Activated T-helper 17 cell treated with anti-CD3 and anti-CD28 coated beads, Interleukin-2, amount 50 U/mL, for 72 hours (primary cell): ENCODE measurements at places on chromosomes 3 and 15.

GRCh38 chr3:155228676-155229075, 64.8 kb downstream of the STRIT1 start:
- ATAC-seq: no peak

DNA sequence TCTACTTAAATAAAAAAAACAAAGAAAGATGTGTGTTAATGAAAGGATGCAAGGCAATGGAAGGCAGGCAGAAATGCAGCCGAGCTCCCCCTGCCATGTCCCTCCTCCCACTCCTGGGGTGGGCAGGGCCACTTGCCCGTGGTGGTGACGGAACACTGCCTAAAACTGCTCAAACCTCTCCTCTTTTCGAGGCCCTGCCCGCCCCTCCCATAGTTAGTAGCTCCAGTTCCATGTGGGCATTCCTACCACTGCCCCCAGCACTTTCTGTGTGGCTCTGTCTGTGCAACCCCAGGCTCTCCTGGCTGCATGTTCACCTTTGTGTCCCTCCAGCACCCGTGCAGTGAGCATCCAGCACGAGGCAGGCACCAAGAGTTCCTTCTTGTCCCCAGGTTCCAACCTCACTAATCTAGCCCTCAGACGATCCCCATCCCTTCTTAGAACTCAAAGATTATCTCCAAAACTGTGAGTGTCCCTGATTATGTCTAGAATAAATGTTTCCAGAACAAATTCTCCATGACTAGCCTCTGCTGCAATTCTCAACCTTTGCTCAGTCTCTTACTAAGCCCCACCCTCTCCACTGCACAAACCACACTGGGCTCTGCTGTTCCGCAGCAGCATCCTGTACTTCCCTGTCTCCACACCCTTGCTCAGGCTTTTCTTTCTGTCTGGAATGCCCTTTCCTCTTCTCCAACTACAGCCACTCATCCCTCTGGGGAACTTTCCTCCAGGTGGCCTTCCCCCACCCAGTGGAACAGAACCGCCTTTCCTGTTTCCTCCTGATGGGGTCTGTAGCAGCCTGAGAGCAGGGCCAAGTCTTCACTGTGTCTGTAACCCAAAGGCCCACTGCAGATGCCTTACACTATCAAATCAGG, 32.6 kb upstream of the SPTBN5 start:
- ATAC-seq: peak; percentile 43

DNA sequence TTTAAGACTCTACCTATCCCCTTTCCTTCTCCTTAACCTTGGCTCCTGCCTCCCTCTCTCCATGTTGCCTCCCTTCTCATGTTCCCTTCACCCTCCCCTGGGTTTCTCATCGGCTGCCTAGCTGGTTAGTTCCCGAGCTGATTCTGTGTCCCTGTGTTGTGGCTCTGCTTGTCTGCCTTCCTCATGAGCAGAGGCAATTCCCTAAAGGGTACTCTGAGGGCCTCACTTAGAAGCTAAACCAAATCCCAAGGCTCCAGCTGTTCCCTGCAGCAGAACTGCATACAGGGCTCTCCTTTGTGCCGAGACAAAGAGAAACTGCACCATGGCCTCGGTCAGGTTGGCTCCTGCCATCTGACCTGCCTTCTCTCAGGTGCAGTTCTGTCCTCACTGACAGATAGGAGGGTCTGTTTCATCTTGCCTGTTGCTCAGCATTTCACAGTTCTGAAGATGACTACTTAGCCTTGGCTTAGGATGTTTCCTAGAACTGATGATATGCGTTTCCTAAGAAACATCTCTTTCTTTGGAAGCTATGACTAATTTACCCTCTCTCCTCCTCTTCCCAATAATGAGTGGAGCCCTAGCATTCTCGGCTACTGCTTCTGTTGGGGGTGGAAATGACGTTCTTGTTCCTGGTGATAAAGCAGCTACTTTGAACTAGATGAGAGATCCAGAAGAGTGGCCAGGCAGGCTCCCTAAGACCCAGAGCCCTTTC, 27.1 kb downstream of the DUOX1 start:
- ATAC-seq: peak; percentile 74

DNA sequence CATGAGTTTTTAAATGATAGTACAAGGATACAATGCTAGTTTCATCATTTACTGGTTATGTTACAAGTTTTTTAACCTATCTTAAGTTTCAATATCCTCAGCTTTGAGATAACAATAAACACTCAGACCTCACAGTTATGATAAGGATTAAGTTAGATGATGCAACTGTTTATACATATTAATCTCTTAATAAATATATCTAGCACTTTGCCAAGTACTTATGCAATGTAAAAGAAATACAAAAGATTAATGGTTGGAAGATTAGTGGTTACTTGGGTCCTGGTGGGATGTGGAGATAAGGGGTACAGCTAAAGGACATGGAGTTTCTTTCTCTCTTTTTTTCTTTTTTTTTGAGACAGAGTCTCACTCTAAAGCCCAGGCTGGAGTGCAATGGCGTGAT, 12.0 kb downstream of the SPPL2A start:
- no peak for ATAC-seq

DNA sequence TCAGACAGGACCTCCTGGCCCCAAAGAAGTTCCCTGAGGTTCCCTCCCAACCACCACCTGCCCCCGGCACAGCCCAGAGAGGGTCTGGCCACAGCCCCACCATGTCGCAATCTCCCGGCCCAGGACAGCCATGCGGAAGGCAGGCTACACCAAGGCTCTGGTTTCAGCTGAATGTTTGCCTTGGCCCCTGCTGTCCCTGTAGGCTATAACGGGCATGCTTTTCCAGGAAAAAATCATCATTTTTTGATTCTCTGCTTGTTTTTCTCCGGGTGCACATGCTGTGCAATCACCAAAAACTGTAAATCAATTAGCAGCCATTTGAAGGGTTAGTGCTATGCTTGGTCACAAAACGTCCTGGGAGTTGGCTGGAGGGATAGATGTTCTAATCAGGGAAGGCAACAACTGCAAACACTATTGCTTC, 142.7 kb upstream of the IGF1R start:
- ATAC-seq: no peak

DNA sequence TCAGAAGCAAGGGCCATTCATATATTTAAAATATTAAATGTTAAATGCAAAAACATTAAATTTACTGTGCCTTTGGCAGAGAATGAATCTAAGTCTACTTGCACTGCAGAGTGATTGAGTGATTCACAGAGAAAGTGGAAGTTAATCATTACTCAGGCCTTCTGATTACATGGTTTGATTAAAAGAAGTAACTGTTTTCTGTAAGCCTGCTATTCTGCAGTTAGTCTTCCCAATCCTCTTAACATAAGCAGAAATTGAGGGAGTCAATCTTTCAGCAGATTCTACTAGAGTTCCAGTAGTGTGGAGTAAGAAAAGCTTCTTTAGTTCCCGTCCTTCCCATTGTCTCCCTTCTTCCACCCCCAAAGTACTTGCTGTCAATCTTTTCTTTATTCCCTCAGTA, 1.5 kb downstream of the NLGN1 start:
- no peak for ATAC-seq

GRCh38 chr3:165778891-165779290, 58.3 kb downstream of the BCHE start:
- no peak for ATAC-seq

- ATAC-seq: no peak
Measured at GRCh38 chr3:29972320-29972993, 633.9 kb upstream of the TGFBR2 start.

DNA sequence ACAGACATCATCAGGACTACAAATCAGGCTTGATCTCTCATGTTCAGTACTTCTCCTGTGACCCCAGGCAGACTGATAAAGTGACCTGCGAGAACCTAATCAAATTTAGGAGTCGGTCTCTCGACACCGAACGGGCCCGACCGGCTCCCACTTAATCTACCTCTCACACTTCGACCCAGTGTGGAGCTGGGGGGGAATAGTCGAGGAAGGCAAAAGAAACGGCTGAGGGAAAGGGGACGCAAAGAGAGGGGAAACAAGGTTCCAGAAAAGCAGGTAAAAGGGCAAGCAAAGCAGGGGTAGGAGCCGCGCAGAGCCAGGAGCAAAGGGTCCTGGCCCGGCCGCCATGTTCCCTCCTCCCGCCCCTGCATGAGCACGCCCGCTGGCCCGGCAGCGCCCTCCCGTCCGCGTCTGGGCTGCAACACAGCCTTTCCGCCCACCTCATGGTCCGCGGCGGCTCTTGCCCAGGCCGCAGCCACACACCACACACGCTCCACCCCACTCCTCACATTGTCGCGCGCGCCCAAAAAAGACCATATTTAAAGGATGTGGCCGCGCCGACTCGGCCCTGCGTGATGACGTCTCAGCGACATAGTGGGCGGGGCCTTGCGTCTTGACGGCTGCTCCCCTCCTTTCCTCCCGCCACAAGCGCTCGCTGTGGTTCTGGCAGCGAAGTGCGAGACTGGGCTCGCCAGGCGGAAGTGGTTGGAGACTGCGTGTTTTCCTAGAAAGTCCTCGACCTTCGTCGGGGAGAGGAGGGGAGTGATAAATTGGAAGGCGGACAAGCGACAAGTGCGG, at the start of gene ICE2:
TSS of gene ICE2 (minus strand) at position 577 of the 795 bp plus-strand sequence. CDS start 1,165 bp downstream, outside the sequence.
- ATAC-seq: peak; percentile 91

DNA sequence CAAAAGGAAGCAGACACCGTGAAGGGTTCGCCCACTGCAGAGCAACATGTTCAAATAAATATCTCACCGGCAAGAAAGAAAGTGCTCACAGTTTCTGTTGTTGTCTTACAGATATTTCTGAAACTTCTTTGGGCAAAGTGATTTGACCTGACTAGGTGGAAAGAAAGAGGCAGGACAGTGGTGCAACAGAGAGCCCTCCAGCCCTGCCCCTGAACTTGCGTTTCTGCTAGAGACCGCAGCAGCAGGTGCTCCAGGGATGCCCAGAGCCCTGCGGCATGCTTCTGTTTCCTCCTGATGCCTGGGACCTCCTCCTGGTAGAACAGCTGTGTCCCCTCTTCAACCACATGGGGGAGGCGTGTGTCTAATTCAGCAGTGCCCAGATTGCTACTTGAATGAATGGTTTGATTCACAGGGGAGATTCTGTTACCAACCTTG, 123.4 kb downstream of the ATP10A start:
- ATAC-seq: peak; percentile 83

DNA sequence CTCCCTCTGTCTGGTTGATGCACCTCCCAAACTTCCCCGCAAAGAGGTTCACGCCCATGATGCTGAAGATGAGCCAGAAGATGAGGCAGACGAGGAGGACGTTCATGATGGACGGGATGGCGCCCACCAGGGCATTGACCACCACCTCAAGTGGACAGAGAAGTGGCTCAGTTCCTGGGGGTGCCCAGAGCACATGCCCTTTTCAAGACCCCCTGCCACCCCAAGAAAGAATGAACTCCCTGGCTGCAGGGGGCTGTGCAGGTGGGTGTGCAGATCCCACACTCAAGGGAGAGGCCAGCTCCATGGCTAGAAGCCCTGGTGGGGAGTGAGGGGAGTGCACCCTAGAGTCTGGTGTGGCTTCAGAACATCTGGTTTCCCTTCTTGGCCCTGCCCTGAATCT, 64.1 kb downstream of the EXOG start:
- no peak for ATAC-seq

DNA sequence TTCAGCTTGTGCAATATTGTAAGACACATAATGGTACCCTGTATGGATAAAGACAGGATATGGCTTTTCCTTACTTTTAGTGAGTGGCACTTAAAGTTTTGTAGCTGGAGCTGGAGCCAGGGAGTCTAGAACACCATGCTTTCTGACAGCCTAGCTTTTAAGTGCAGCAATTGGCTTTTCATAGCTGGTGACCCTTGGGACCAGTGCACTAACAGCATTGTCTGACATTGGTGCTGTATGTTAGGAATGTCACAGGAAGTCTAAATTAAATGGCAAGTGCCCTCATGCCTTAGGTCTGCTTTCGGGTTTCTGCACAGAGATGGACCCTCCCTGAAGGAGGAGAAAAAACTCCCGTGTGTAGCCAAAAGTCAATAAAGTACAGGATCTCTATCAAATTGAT, 628.2 kb downstream of the NR2F2 start:
- ATAC-seq: no peak

- no peak for ATAC-seq
Measured at GRCh38 chr3:151800431-151800830, 13.5 kb upstream of the AADAC start.

- no peak for ATAC-seq
Measured at GRCh38 chr15:22942306-22942855, 37.8 kb downstream of the CYFIP1 start.

DNA sequence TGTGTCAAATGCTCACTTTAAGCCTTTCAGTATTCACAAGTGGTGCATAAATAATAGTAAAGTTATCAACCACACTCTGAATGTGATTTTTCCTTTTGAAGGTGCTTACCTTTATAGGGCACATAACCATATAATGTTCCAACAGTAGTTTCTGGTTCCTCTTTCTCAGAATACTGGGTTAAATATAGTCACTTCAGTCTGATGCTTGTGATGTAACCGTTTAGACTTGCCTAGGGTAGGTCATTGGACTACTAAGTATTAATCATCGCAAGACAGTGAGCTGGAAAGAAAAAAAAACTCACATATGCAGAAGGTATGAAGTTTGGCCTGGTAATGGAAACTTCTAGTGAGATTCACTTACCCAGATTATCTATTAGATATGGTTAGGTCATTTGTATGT, 1.9 kb downstream of the KBTBD8 start:
- ATAC-seq: peak; percentile 49

DNA sequence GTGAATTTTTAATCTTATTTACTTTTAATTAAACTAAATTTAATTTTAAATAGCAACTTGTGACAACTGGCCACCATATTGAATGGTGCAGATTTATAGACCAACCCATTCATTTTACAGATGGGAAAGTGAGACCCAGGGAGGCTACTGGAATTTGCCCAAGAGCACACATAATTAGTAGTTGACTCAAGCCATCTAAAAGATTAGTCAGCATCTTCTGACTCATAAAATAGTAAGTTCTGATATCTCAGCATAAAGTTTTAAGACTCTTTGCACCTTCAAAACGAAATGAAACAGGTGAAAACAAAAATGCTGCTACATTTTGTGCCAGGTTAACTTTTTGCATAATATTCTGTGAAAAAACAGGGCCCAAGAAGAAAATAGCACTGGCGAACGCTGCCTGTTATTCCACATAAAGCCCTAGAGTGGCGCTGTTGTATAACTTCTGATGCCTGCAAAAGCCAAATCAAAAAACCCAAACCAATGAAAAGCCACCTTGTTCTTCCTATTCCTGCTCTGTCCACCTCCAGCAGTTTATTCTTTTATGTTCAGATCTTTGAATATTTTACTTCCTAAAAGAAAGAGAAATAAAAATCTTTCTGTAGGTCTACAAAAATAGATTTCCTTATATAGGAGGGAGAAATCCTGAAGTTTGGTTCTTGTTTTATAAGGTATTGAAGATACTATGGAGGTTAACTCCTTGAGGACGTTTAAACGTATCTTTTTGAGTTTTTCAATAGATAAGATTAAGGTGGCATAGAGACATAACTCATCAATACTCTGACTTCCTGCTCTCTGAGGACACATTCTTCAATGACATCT, 62.8 kb downstream of the OTOL1 start:
- ATAC-seq: no peak

DNA sequence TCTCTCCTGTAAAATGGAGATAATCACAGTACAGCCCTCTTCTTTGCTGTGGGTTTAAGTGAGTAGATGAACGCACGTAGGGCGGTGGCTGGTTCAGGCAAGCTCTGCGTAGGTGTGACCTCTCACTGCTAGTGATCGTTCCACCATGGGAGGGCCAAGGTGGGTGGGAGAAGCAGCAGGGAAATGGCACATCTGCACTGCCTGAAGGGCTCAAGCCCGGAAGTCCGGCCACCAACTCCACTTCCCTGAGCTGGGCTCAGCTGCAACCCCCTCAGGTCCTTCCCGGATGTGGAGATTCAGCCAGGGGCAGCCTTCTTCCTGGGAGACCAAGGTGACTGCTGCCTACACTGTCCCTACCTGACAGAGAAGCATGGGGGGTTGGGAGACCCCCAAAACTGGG, 102.9 kb downstream of the ADCY5 start:
- no peak for ATAC-seq

GRCh38 chr3:115415246-115415996, 207.9 kb upstream of the GAP43 start:
- ATAC-seq: no peak
